ENCODE measurements at places on chromosomes 2 and 18.

- no peak for DNase-seq
Observed at GRCh38 chr2:133425612-133426011, 142.7 kb downstream of the NCKAP5 start.

GRCh38 chr2:26599387-26599786 is 41.8 kb downstream of the CIB4 start:
- DNase-seq, result no peak

DNA sequence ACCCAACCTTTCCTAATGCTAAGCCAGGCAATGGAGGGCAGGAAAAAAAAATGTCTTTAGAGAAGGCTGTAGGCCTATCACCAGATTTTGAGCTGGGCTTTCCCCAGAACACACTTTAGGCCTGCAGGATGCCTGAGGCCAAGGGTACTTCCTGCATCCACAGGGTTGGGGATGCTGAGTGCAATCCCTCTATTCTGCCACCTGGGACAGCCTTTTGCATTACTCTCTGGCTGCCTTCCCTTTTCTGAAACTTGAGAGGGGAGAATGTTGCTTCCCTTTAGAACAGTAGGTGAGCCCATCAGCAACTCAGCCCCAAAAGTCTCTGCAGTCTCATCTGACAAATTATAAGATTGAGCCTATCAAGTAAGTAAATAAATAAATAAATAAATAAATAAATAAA is 195.2 kb downstream of the SLC8A1 start:
- no peak for DNase-seq

GRCh38 chr18:11951390-11951851 is 29.9 kb upstream of the IMPA2 start:
- DNase-seq, result no peak

DNA sequence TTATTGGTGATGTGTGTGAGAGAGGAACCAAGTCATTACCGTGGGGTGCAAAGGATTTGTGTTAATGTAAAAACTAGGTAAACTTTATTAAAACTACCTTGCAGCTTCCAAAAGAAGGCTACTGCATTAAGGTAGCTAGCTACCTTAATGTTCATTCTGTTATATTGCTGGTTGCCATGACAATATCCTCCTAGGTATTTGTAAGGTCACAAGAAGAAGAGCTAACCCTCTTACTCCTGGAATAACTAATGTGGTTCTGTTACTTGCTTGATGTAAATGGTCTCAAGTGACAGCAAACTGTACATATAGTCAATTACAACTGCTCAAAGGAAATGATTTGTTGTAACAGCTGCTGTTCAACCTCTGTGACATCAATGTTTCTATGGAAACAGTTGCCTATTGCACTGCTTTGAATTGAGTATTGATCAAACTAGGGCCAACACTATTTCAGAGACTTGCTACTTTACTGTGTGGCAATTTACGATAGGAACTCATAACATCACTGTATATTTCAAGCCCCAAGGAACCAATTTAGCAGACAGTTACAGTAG is 319.8 kb upstream of the HNRNPA3 start:
- no peak for DNase-seq

GRCh38 chr2:212968284-212969081 is 182.9 kb downstream of the IKZF2 start:
- peak; percentile 23 for DNase-seq

- DNase-seq, result no peak
Observed at GRCh38 chr2:43278564-43279220, 52.3 kb upstream of the ZFP36L2 start.

DNA sequence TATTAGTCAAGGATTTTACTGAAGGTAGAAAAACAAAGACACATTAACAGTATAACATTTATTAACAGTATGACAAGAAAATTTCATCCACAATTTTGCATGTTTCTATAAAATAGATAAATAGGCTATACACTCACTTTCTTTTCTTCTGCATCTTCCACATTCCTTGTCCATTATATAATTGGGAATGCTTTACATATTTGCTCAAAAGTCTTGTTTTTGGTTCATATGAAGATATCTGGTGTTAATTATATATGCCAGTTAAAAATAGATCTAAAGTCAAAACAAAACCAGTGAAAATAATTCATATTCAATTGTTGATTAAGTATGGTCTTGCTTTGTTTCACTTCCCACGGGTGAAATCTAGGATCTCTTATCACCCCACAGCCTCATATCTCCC is 53.4 kb downstream of the SERPINB7 start:
- no peak for DNase-seq

DNA sequence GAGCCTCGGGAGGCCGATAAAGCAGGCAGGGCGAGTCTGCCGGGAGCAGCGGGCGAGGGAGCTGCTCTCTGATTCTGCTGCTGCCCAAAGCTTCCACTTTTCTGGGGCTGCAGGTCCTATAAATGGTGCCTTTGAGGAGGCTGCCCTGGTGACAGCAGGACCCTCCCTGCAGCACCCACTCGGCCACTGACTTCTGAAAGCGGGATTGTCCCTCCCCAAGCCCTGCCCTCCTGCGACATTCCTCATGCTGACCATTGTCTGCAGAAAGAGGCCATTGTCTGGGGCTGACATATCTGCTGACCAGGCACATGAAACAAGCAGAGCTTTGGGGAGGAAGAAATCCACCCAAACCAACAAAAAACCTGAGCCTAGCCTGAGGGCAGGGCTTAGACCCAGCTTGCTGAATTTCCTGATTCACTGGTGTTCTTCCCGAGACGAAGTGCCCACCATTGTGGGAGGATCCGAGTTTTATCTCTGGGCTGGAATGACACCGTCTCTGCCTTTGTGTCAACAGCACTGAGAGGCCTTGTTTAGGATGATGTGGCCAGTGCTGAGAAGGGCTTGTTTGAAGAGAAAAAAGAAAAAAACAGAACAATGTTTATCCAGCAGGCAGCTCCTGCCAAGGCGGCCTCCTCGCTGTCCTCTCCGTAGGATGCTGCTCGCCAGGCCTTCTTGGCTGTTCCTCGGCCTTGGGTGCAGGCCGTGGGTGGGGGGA is 129.7 kb downstream of the MYCN start:
- no peak for DNase-seq

- DNase-seq, result no peak
Observed at GRCh38 chr2:241794250-241794823, 14.7 kb upstream of the NEU4 start.

GRCh38 chr2:226387499-226387942 is 412.1 kb downstream of the IRS1 start:
- peak; percentile 11 for DNase-seq

DNA sequence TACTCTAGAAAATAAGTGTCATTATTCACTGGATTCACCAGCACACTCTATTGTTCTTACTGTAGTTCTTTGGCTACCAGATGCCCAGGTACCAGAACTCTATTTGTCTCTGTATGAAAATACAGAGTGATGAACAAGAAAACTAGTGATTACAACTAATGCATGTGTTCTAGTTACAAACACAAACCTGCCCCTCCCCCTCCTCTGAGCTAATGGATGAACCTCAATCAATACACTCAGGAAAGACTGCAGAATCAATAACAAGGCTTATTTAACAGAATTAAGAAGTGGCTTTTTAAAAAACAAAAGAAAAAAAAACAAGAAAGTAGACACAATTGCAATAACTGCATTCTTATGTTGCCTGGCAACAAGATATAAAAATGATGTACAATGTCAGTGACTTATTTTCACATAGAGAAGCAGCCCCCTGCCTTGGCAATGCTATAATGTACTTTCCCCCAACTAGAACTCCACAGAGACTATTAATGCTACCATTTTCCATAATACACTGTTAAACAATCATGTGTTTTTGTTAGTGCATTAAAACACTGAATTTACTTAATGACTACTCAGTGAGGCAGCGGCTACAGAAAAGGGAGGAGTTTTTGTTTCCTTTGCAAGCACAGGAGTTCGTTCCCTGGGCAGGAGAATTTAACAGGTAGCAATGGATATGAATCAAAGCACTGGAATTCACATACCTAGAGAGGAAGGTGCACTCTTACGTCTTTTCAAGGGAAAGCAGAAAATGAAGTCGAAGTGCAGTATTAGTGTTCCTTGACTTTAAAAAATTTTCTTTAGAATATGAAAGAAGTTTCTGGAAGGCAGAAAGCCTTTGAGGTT is 318.8 kb upstream of the REV1 start:
- no peak for DNase-seq

DNA sequence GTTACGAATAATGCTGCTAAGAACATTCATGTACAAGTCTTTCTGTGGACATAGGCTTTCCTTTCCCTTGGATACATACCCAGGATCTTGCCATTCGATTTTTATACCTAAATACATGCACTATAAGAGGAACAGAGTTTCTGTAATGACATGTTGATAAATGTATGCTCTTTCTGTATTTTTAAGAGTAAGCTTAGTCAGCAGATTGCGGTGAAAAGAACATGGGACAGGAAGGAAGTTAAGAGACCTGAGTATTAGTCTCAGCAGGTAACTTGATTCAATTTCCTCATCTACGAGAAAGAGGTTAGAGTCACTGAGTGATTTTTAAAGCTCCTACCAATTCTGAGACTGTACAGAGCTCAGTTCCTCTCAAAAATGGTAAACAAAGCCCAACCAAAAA is 2.6 kb upstream of the TLK1 start:
- DNase-seq, result no peak

- DNase-seq, result no peak
Observed at GRCh38 chr2:119862127-119862889, 102.6 kb downstream of the PTPN4 start.

- peak; percentile 59 for DNase-seq
Observed at GRCh38 chr2:12168791-12169388, 422.5 kb downstream of the LPIN1 start.

GRCh38 chr2:232609607-232610006 is 23.8 kb upstream of the EFHD1 start:
- no peak for DNase-seq

GRCh38 chr18:68842951-68843350 is 45.1 kb downstream of the CCDC102B start:
- DNase-seq, result no peak

DNA sequence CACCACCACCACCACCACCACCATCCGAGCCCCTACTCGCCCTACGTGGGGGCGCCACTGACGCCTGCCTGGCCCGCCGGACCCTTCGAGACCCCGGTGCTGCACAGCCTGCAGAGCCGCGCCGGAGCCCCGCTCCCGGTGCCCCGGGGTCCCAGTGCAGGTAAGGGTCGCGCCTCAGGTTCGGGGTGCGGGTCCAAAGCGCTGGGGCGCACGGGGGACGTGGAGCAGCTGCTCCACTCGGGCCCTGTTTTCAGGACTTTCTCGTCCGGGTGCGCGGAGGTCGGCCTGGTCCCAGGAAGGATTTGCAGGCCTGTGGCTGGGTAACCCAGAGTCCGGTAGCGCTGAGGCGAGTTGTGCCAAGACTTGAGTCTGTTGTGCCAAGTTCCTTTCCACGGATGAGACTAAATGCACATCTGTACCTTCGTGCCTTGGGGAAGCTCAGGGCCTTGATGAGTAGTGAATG is 2.8 kb downstream of the GATA6 start:
- no peak for DNase-seq

DNA sequence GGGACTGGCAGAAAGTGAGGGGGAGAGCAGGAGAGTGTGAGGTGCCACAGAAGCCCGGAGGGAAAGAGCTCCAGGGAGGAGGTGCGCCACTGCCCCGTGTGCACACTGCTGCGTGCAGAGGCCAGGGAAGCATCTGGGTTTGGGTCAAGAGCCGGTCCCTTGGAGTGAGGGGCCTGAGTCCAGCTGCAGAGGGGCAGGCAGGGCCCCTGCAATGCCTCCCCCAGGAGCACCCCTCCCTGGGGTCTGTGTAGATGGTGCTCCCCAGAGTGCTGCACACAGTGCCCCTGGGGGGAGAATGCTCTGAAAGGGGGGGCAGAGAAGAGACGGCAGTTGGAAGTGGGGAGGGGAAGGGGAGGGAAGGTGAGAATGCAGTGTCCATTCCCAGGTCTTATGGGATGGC is 3.7 kb upstream of the LIMS2 start:
- DNase-seq, result no peak

DNA sequence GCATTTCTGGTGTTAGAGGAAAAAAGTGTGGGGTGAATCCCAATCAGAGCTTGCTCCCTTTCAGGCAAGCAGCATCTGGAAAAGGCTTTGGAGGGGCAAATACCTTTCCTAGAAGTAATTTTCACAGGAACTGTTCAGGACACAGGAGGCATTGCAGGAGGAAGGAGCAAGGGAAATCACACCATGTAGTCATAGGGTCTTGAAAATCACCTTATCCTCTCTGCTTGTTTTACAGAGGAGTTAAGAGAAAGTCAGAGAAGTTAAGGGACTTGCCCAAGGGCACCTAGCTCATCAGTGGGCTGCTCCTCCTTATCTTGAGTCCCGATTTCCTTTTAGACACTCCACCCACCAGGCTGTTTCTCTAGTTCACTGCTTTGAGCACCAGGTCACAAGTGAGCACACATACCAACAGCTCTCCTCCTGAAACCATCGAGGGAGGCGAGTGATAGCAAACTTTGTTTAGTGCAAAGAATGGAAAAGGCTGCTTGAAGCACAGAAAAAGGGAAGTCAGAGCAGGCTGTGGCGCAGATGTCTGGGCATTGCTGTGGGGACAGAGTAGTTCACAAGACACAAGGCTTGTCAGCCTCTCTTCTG is 89.2 kb upstream of the CXCR4 start:
- DNase-seq, result no peak

DNA sequence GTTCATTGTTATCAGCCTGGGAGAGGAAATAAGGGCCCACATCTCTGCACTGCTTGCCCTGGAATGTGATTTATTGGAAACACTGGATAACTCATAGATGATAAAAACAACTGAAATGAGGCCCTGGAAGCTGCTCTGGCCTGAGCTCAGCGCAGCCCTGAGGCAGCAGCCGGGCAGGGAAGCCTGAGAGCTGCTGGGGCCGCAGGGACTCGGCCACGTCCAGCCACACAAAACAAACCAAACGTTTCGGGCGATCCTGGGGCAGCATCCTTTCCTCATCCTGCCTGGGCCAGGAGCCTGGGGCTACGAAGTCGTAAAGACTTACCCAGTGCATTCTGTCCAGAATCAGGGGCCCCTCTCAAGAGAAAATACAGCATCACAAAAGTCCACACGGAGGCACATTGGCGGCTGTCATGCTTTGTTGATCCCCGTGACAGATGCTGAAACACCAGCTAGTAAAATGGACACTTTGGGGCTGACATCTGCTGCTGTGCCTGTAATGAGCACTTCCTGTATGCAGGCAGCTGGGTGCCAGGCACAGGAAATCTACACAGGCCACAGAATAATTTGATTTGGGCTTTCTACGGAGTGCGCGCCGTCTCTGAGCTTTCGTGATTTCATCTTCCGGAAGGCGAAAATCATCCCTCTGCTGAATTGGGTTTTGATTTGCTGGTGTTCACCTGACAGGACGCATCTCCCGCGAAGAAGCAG is 250.6 kb downstream of the EIPR1 start:
- DNase-seq, result no peak

GRCh38 chr2:111918383-111918806 is 20.0 kb downstream of the MERTK start:
- peak; percentile 76 for DNase-seq

- no peak for DNase-seq
Observed at GRCh38 chr18:79549638-79550000, 130.0 kb upstream of the CTDP1 start.

GRCh38 chr2:74887960-74888700 is 54.2 kb downstream of the HK2 start:
- peak; percentile 72 for DNase-seq

DNA sequence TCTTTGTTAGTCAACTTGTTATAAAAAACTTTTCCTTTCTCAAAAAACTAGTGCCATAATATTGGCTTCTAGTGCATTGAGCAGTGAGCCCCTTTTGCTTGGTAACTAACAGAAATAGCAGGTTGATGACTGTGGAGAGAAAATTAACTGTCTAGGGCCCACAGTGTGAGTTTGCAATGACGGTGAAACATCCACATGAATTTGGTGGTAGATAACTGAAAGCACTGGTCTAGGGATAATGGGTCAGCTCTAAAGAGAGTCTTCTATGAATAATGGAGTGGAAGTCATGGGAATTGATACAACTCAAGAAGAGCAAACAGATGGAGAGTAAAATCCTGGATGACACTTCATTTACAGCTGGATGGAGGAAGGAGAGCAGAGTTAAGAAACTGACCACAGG is 245.4 kb downstream of the METTL4 start:
- DNase-seq, result no peak

Measured in HFFc6 (cell line).